Astrocyte of the spinal cord (primary cell): ENCODE measurements at places on chromosomes 4 and X.

DNA sequence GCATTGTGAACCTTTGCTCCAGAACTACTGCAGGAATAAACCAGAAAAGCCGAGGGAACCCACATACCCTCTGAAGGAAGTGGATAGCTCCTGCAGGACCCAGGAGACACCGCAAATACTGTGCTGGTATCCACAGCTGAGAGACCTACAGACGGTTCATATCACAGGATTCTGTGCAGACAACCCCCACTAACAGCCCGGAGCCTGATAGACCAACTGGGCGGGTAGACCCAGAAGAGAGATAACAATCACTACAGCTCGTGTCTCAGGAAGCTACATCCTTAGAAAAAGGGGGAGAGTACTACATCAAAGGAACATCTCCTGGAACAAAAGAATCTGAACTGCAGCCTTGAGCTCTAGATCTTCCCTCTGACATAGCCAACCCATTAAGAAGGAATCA lies 150.8 kb downstream of the FRAS1 start:
- DNase-seq = no peak

DNA sequence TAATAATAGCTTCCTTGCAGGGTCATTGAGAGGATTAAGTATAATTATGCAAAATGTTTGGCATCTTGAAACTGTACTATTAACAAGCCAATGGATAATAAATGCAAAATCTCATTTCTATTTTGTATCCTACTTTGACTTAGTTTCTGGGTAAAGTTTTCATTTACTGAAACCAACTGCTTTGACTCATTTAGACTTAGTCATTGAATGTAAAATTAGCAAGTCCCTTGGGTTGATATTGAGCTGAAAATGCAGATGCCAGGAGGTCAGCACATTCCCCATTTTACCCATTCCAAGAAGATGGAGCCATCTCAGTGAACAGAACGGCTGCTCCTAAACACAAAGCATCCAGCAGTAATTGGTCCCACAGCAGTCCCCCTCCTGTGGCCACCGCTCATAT lies 74.7 kb upstream of the GATB start:
- no peak for DNase-seq

GRCh38 chr4:161285461-161285860 lies 878.3 kb downstream of the FSTL5 start:
- no peak for DNase-seq

DNA sequence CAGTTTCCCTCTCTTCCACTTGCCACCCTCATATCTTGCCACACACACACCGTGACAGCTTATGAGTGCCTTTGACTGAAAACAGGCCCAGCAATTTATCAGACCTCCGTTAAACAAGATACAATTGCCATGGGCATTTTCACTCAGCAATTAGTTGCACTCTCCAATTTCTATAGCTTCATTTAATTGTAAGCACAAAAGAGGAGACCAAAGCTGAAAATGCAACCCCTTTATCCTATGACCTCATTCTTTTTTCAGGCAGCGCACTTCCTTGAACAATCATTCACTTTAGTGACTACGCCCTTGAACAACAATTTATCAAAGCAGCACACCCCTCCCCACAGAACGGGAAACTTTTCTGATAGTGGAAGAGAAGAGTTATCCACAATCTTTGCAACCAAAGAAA lies 4.1 kb downstream of the POF1B start:
- no peak for DNase-seq

- no peak for DNase-seq
Observed at GRCh38 chr4:797066-797465, 28.9 kb downstream of the CPLX1 start.

- DNase-seq = no peak
Observed at GRCh38 chrX:29541038-29541437, 674.3 kb upstream of the MAGEB2 start.

DNA sequence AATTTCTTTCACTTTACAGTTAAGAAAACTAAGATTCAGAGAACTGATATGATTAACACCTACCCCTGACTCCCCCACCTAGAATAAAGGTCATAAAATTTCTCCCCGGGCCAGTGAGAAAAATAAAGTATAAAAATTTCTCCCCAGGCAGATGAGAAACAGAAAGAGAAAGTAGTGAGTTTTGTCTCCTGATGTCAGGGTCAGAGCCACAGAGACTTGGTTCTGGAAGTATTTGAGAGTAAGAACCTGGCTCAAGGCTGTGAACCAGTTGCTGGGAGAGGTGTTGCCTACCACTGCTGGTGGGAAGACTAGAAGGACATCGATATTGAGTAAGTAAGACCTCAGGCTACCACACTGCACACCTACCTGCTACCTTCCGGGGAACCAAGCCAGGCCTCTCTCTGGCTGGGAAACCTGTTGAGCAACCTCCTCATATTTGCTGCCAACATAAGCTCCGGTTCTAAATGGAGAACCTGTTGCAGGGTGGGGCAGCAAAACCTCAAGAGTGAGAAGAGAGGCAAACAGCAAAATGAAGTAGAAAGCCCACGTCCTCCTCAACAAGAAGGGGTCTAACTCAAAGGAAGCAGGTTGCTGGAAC lies 104.2 kb upstream of the PUDP start:
- DNase-seq = no peak

- no peak for DNase-seq
Observed at GRCh38 chrX:131081772-131082740, 23.9 kb downstream of the ARHGAP36 start.

DNA sequence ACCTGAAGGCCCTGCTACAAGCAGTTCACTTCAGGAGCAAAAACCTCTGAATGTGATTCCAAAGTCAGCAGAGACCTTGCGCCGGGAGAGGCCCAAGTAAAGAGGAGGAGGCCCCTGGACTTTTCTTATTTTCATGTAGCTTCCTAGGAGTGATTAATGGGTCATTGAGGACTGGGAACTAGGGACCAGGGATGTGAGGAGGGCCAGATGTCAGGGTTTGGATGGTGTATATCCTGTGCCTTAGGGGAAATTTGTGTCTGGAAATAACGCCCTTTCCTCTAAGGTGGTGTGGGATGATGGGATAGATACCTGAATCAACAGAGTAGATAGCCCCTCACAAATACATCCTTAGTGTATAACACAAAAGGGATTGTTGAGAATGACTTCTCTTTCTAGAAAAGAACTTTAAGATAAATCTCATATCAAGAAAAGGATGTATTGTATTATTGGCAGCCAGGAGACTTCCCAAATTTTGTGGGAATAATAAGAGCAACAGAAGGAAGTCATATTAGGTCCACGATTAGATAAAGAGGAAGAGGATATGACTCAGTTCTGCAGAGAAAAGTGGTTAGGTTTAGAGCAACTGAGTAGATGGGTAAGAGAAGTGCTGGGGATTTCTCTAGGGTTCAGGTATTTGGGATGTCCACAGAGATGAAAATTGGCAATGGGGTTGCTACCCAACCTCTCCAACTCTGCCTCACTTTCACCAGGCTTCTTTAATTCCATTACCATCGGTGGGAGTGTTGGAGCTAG lies 1.1 kb downstream of the ITGB1BP2 start:
- no peak for DNase-seq

DNA sequence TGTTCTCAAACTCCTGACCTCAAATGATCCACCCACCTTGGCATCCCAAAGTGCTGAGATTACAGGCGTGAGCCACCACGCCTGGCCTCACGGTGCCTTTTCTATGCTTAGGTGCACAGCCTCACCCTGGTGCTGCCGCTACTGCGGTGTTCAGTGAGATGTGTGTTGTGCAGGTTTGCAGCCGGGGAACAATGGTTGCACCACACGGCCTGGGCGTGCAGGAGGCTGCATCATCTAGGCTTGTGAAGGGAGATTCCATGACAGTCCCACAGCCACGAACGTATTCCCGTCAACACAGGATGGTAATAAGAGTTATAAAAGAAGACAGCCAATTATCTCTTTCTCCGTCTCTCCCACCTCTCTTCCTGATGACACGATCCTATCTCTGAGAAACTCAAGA lies 22.0 kb downstream of the CPLX1 start:
- no peak for DNase-seq

DNA sequence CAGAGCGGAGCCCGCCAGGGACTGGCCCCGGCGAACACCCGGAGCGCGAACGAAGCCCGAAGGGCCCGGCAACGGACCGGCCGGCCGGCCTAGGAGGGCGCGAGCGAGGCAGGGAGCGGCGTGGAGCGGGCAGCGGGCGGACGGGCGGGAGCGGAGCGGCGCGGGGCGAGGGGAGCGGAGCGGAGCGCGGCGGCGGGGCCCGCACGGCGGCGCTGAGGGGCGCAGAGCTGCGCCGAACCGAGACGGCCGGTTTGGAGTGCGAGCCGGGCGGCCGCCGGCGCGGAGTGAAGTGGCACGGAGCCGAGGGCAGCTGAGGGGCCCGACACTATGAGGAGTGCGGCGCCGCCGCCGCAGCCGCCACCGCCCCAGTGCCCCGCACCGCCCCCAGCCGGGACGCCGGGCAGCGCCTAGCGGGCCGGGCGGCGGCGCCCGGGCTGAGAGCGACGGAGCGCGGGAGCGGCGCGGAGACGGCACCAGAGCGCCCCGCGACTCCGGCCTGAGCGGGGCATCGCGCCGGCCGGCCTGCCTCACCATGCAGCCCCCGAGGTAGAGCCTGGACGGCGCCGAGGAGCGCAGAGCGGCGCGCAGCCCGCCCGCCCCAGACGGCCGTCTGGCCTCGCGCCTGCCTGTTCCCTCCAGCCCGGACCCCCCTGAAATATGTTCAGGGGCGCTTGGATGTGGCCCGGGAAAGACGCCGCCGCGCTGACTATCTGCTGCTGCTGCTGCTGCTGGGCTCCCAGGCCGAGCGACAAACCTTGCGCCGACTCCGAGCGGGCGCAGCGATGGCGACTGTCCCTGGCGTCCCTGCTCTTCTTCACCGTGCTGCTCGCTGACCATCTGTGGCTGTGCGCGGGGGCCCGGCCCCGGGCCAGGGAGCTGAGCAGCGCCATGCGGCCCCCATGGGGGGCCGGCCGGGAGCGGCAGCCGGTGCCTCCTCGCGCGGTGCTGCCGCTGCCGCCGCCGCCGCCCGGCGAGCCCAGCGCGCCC lies 793 bp downstream of the NALF2 start:
- no peak for DNase-seq

DNA sequence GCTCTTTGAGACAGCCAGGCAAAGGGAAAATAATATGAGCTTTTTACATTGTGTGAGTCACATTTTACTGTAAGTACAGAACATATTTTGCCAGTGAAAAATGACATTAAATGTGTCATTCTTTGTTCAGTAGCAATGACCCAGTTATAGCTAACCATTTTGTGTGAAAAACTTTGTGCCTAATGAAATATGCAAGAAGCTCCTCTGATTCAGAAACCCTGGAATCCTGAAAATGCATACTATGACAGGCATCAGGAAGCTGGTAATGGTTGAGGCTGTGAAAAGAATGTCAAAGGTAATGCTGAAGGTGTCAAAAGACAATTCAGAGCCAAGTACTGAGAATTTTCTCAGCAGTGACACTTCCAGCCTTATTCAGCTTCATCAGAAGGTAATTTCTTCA lies 549.5 kb upstream of the SMIM31 start:
- DNase-seq = peak; percentile 74

- peak; percentile 82 for DNase-seq
Observed at GRCh38 chr4:125322366-125322730, 7.6 kb downstream of the FAT4 start.

DNA sequence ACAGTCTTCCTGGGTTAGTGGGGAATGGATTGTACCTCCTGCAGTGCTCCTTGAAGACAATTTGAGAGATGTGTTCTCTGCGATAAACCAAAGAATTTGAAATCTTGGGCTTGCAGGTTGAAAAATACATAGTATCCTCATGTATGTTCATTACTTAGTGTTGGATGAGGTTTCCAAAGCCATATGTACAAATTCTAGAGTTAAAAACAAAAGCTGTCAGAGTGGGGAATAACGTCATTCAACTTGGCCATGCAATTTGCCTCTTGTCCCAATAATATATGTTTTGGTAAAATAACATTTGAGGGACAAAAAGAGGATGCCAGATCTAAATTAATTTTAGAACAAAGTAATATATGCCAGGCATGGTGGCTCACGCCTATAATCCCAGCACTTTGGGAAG lies 51.3 kb upstream of the CBR4 start:
- no peak for DNase-seq

DNA sequence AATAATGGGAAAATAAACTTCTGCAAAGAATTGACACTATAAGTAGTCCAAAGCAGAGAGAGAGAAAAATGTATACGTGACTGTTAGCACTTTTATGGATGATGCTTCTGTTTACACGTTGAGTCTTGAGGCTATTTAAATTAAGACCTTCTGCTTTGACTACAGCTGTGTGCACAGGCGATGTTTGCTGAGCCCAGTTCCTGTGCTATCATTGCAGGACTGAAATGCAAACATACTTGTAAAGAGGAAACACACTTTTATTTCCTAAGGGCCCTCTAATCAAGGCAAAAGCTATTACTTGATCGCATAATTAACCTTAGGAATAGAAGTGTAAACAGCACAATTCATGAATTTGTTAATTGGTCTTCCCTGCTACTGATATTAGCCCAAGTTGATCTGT lies 226.9 kb downstream of the FBXW7 start:
- no peak for DNase-seq

DNA sequence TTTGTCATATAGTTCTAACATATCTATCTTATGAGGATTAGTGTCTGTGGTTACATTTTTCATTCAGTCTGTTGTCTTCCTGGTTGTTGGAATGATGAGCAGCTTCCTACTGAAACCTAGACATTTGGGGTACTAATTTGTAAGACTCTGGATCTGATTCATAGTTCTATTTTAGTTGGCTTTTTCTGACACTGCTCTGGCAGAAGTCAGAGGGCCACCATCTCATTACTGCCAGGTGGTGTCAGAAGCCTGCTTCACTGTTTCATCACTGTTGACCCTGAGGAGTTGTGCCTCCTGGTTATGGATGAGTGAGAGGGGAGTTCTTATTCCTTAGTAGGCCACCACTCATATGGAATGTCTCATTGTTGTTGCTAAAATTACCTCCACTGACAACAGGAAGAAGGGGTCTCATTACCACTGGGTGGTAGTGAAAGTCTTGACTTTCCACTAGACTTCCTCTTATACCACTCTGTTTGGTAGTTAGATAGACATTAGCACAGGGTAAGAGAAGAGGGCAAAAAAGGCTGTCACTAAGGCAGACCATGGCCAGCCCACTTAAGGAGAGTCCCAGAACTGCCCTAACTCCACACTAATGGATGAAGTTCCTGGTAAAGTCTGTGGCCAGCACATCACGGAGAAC lies 395.2 kb downstream of the SPOCK3 start:
- DNase-seq = no peak
